Activated gamma-delta T cell treated with anti-CD3 and anti-CD28 coated beads, Interleukin-2, amount 50 U/mL, for 16 hours (primary cell): ENCODE measurements at places on chromosomes 3 and 15.

DNA sequence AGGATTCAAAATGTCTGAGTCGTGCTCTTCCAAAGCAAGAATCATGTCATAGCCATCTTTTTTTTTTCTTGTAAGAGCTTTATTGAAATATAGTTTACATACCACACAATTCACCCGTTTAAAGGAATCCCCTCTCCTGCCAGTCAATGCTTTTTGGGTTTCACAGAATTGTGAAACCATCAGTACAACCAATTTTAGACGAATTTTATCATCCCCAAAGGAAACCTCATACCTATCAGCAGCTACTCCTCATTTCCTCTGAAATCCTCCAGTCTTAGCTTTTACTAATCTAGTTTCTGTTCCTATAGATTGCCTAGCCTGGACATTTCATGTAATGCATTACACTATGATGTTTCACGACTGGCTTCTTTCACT is 39.6 kb downstream of the ADIPOQ start:
- DNase-seq: no peak

DNA sequence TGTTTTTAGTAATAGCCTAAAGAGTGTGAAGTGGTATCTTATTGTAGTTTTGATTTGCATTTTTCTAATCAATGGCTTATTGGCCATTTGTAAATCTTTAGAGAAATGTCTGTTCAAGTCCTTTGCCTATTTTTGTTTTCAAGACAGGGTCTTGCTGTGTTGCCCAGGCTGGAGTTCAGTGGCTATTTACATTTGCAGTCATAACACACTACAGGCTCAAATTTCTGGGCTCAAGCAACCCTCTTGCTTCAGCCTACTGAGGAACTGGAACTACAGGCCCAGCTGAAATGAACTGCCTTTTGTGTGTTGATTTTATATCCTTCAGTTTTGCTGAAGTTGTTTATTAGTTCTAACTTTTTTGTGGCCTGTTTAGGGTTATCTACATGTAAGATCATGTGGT is 27.9 kb downstream of the BSN start:
- no peak for DNase-seq

DNA sequence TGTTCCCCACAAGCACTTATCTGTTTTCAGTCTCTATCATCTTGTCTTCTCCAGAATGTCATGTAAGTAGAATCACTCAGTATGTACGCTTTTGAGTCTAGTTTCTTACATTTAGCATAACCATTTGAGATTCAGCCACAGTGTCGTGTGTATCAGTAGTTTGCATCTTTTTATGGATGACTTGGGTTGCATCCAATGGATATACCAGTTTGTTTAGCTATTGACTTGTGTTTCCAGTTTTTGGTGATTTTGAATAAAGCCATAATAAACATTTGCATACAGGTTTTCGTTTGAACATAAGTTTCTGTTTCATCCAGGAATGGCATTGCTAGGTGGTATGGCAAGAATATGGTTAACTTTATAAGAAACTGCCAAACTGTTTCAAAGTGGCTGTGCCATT is 12.1 kb downstream of the GRIP2 start:
- no peak for DNase-seq

DNA sequence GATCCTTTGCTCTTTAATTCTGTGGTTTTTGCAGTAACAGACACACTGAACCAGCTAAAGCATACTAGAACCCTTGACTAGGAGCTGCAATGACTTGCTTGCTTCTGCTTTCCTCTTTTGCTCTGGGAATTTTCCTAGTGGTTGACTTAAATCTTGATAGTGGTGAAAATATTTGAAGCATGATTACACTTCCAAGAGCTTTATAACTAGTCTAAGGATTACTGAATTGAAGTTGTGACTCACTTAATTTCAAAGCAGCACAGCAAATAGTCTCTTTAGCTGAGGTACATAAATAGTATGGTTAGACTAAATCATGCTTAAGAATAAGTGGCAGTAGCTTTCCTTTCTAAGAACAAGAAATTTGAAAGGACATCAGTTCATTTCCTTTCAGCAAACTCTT is 513.5 kb upstream of the GBE1 start:
- no peak for DNase-seq

DNA sequence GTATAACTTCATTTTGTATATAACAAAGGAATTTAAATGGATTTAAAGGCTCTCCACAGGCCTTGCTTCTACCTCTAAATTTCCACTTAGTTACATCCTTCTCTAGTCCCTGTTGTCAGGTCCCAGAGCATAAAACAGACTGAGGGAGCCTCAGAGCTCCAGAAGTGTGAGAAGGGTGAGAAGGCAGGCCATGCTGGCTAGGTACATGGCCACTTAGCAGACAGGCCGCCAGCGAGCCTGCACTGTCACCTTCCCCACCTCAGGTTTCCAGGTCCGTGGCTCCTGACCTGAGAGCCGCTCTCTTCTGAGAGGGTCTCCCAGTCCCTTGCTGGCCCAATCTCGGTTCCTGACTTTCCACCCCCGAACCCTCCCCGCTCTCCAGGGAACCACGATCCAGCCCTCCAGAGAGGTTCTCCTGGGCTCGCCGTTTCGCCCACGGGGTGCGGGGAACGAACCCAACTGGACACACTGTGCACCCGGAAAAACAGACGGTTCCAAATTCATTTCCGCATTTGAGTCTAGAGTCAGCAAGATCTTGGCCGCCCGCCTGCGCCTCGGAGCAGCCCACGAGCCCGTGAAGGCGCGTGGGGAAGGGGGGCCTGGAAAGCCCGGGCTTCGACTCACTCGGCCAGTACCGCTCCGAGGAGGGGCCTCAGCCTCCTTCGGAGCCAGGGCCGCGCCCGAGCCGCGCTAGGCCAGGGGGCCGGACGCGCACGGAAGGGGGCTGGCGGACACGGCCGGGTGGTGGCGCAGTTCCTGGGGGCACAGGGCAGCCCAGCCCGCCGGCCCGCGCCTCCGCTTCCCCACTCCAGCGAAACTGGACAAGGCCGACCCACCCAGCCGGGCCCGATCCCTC is 16.7 kb upstream of the SOX2 start:
- no peak for DNase-seq

DNA sequence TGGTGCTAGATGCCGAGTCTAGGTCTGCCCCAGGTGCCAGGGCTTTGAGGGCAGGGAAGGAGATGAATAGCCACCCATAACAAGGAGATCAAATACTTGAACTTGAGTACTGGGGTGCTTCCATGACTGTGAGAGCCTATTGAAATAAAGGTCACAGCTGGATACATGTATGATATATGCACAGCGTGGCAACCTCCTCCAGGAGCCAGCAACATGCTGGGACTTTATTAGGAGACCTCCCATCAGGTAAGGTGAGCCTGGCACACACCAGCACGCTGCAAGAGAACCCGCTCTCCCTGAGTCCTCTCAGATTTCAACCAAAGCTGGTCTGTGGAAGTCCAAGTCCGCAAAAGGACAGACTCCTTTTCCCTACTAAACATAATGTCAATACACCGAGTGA is 10.5 kb upstream of the HES1 start:
- no peak for DNase-seq

- no peak for DNase-seq
These were observed 170.2 kb downstream of the SUCNR1 start for GRCh38 chr3:152043620-152044019.

- no peak for DNase-seq
These were observed 116.6 kb upstream of the ROBO1 start for GRCh38 chr3:79884354-79884753.

DNA sequence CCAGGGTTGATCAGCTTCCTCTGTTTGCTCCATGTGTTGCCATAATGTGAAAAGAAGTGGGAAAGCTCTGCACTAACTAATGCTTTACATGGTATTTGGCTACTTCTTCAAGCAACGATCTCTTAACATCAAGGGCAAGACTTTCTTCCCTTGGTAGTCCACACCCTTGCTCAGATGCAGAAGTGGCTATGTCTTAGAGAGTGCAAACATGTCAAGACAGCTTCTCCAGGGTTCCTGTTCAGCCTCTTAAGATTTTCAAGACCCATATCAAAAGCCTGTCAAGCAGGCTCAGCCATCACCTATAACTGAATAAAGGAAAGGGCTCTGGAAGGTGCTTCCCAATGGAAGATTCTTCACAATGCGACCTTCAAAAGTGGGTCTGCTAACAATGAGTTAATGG is 64.8 kb upstream of the CSTA start:
- no peak for DNase-seq

GRCh38 chr3:33054100-33055092 is 42.5 kb downstream of the GLB1 start:
- no peak for DNase-seq

GRCh38 chr3:40843851-40844548 is 319.2 kb downstream of the ZNF621 start:
- DNase-seq: no peak

DNA sequence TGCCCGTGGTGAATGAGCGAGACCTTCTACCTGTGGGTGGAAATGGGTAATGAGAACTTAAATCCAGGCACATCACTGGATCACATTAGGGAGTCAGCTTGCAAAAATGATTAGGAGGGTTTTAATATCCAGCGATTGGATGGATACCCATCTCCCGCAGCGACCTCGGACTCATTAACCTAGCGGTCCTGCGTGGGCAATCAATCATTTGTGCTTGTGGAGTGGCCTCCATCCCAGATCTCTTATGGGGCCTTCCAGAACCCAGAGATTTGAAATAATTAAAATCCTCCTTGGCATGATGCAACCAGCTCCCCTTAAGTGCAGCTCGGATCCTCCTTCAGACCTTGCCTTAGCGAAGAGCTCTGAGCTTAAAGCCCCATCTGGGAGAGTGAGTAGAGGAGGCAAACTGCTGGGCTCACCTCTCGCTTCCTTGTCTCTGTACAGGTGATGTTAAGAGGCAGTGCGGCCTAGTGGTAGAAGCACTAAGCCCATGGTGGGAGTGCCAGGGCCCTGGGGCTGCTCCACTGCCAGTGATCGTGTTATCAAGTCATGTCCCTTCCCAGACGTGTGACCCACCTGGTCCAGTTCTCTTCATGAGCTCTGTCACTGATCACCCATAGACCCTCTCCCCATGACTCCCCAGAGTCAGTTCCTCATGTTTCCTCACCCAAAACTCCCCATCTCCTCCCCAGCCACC is 285.2 kb upstream of the TLE3 start:
- no peak for DNase-seq

DNA sequence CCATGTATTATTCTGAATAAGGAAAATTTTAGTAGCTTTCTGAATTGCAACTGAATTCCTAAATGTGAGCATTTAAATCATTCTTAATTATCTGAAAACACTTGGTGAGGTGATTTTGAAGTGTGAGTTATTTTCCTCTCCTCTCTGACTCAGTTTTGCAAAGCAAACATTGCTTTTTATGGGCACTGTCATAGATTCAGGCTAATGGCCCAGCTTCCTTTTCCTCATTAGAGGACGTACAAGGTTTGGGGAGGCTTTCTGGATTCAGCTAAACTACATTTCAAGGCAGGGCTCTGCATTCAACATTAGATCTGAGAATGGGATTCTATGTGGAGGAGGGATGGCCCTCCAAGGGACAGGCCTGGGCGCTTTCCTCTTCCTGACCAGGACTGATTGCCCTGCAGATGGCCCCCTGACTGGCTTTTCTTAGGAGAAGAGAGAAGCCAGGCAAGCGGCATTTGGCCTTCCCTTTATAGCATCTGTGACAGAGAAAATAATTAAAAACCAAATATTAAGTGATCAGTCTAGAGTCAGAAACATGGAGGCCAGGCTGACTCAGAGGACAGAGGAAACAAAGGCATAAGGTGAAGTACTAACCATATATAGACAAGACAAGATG is 53.0 kb upstream of the STXBP5L start:
- DNase-seq: no peak

DNA sequence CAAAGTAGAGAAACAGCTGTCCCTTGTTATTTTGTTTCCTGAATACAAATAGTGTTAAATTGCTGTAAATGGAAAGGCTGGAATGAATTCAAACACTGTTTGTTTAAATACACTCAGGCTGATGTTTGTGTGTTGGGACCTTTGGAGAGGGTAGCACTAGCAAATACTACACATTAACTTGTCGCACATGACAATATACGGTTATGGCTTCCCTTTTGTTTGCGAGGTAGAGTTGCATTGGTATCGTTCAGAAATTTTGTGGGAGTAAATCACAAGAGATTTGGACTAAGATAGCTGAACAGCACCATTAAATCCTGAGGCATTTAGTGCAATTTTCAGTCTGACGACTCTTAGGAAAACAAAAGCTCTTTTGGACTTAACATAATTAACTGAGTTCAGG is 213.0 kb upstream of the ROBO2 start:
- no peak for DNase-seq

DNA sequence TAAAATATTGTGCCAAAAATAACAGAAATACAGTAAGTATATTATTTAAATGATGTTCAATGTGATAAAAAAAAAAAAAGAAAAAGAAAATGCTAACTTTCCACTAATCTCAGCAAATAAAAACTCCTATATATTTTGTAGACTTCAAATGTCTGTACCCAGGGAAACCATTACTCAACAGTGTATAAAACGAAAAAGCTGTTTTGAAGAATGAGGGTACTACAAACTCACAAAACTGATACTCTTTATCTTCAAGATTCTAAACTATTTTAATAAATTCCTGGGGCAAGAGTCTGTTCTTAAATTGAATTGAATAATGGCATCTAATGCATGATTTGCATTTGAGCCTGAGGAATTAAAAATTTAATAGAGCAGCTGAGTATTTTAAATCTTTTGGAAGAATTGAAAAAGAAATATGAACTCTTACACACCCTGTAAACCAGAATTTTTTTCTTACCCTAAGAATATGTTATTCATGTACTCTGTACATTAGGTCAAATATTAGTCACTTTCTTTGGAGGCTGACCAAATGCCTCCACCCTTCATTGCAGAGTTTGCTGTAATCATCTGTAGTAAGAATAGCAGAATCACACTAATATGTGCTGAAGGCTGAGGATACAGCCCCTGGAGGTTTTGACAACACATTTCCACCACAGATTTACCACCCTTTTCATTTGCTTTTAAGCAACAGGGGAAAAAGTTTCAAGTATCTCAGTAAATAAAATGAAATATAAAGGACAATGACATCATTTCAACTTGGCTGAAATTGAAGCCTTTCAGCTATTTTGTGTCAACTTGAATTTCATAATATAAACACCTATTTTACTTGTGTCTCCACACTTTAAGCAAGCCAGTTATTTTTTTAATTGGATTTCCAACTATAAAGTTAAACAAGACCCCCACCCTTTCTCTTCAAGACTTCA is 79.7 kb downstream of the FBN1 start:
- DNase-seq: no peak

DNA sequence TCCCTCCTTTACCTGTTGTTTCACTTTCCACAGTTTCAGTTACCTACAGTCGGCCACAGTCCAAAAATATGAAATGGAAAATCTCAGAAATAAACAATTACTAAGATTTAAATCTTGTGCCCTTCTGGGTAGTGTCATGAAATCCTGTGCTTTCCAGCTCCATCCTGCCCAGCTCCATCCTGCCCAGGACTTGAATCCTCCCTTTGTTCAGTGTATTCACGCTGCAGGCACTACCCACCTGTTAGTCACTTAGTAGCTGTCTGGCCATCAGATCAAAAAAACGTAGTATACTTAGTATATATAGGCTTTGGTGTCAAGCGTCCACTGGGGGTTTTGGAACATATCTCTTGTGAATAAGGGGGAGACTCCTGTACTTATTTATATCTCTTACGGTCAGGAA is 329.0 kb upstream of the SEMA6D start:
- DNase-seq: no peak

- DNase-seq: no peak
These were observed 239.3 kb downstream of the CPNE4 start for GRCh38 chr3:131795390-131796090.
